ENCODE measurements at places on chromosomes 3 and 15. TPM values are rescaled to one million over a fixed set of nuclear protein-coding genes. Genes with fewer than 3 reads are reported as not detected.

GRCh38 chr3:152269056-152269830 is 514 bp downstream of the MBNL1 start:
- peak; percentile 85 for DNase-seq

GRCh38 chr15:45471151-45471550 is 51.4 kb downstream of the SLC30A4 start:
- no peak for DNase-seq

GRCh38 chr3:44982817-44983216 is 6.8 kb downstream of the EXOSC7 start:
- DNase-seq, result no peak

Gene MCF2L2
- not detected for total RNA-seq

Gene VGLL4
- total RNA-seq, result 54.9 TPM

DNA sequence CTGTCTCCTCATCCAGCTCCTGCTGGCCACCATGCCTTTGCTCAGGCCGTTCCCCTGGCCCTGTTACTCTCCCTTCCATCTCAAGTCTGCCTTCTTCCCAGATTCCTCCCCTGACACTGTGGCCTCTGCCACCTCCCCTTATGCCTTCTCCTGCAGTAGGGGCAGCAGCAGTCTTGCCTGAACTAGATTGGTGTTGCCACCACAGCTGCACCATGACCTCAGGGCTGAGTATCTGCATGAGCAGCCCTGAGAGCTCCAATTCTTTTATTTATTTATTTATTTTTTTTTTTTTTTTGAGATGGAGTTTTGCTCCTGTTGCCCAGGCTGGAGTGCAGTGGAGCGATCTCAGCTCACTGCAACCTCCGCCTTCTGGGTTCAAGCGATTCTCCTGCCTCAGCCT is 13.8 kb upstream of the CAMP start:
- no peak for DNase-seq

DNA sequence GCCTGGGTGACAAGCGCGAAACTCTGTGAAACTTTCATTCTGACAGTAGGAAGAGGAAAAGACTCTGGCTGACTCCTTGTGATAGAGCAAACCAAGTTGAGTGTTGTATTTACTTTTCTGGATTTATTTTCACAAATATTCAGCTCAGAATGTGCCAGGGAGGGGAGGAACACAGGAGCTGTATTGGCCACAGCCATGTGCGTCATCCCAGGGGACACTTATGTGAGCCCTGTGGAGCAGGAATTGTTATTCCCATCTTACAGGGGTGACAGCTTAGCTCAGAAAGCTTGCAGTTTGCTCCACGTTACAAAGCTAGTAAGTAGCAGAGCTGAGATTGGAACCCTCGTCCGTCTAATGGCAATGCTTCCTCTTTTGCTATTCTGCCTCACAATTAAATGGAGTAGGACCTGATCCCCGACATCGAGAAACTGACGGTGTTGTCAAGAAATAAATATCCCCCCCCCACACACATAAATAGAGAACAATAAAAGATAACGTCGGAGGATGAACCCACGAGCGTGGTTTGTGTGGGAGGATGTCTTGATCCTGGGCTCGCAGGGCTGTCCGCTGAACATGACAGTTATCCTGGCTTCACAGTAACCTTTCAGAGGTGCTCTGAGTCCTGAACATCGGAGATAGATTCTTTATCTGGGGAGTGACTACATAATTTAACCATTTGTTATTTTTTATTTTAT is 151.6 kb upstream of the CTDSPL start:
- DNase-seq, result no peak

DNA sequence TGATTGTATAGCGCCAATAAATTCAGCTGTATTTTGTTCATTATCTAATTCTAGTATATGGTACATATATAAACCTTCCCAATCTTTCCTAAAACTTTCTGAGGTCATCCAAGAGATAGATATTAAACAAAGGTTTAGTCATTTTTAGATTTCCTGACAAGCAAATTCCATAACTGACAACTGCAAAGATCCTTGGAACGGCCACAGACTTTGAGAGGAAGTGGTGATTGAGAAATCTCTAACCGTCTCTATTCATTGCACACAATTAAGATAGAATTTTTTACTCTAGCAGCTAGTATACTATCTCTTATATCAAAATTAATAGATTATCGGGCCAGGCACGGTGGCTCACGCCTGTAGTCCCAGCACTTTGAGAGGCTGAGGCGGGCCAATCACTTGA is 4.7 kb downstream of the CSNK1G1 start:
- no peak for DNase-seq

GRCh38 chr15:79472446-79472845 is 40.3 kb downstream of the MINAR1 start:
- DNase-seq, result no peak

- peak; percentile 55 for DNase-seq
Measured at GRCh38 chr3:78645628-78646310, 1122.0 kb downstream of the ROBO1 start.

DNA sequence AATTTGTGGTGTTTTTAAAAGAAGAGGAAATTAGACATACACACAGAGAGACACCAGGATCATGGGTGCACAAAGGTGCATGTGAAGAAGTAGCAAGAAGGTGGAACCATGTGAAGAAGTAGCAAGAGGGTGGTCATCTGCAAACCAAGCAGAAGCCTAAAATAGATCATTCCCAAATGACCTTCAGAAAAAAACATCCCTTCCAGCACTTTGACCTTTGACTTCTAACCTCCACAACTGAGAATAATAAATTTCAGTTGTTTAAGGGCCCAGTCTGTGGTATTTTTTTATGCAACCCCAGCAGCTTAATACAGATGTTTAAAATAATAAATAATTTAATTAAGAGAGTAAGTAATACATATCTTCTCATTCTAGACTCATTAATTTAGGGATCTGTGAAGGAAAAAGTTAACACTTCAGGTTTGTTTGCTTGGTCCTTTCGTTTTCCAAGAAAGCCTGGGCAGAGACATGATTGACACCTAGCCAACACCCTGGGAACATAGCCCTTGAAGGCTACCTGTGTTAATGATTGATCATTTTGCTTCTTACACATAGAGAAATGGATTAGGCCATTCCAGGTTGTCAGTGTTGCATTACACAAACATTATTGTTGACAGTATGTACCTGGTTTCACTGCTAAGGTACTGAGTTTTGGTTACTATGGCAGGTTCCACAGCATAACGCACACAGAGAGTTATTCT is 1331.2 kb upstream of the GBE1 start:
- peak; percentile 3 for DNase-seq

DNA sequence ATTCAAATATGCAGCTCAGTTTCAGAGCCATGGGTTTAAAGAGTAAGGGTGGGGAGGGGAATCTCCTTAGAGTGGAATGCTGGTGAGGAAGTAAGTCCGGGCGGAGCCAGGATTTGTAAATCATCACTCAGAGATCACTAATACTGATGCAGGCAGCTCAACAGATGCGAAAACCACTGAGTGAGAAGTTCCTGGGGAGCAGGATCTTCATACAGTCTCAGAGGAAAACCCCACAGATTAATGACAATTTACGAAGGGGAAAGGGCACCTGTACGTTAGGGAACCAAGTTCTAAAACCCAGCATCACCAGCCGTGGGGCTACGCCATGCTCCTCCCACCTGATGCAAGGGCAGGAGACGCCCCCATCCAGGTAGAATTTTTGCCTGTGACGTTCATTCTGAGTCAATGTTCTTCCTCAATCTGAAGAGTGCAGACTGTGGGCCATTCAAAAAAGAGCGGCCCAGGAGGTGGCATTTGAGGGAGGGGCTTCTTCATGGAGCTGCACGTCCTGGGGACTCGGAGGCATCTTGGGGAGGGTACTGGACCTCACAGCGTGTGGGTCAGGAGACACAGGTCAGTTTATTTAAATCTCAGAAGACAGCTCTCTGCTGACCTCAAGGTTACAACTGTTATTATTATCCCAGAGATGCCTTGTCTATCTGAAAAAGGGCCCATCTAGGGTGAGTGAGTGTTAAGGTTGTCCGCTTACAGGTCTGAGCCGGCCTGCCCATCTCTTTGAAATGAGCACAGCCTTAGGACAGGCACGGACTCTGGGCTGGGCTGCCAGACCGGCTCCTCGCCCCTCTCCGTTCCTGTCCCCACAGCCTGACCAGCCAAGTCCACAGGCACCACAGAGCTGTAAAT is 228.0 kb downstream of the XXYLT1 start:
- no peak for DNase-seq

Data from Caki2 (cell line).